ENCODE measurements at places on chromosomes 6 and 20.

DNA sequence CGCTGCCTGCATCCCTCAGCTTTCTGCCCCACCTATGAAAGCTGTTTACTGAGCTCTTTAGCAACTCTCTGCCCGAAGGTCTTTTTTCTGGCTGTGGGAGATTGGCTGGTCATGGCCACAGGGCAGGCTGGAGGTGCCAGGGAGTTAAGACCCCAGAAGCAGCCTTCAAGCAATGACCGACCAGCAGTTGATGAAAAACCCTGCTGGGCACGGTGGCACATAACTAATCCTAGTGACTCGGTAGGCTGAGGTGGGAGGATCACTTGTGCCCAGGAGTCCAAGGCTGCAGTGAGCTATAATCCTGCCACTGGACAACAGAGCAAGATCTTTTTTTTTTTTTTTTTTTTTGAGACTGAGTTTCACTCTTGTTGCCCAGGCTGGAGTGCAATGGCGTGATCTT lies 20.4 kb upstream of the ITPR3 start:
- no peak for DNase-seq
- peaks cover 9% of the 10 kb centered on the region for H3K4me1 ChIP-seq
- H3K27ac ChIP-seq = no peak overlapping the region

- H3K4me1 ChIP-seq = peaks cover 8% of the 10 kb centered on the region
- H3K4me3 ChIP-seq = no peak overlapping the region
- peaks cover 47% of the 10 kb centered on the region for H3K27me3 ChIP-seq
- H3K27ac ChIP-seq = no peak overlapping the region
- no peaks in the 10 kb centered on the region for H3K36me3 ChIP-seq
Observed at GRCh38 chr20:32585586-32586127, 524 bp upstream of the NOL4L start.

DNA sequence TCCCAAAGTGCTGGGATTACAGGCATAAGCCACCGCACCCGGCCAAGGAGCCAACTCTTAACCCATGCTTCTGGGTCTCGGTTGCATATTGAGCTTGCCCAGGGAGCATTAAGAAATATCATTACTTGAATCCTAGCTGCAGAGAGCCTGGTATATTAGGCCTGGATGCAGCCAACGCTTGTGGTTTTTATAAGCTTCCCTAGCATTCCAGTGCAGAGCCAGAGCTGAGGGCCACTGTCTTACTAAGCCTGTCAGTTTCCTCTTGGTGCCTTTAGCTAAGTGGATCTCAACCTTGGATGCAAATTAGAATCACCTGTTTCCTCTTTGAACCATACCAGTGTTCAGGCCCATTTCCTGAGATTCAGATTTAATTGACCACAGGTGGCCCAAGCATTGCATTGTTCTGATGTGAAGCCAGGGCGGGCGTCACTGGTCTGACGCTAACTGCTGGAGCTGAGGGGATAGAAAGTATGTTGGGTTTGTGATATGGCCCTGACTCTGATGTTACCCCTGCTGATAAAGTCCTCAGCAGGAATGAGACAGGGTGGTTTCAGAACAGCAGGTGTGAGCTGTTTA lies 76.3 kb downstream of the BTBD3 start:
- H3K4me3 ChIP-seq = no peak overlapping the region
- no peak for DNase-seq
- no peak overlapping the region for H3K27ac ChIP-seq

DNA sequence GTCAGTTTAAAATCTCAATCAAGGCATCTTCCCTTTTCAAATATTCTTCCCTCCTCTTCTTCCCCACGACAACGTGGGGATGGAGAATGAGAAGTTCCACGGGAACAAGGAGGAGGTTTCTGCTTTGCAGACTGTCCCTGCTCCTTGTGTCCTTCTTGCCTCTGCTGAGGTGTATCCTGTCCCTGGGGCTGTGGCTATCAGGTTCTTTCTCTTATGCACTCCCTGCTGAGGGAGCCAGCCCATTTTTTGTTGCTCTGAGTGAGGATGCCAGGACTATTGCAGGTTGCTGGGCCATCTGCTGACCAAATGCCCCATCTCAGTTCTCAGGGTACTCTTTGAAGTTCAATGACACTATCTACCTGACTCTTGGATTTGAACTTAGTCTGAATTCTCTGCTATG lies 533.6 kb downstream of the RNF144B start:
- H3K4me1 ChIP-seq = no peaks in the 10 kb centered on the region
- no peak for DNase-seq
- no peak overlapping the region for H3K27ac ChIP-seq
- no peaks in the 10 kb centered on the region for H3K27me3 ChIP-seq
- no peaks in the 10 kb centered on the region for H3K36me3 ChIP-seq

GRCh38 chr6:145895802-145896201 lies 68.4 kb downstream of the SHPRH start:
- DNase-seq = no peak
- H3K36me3 ChIP-seq = peaks cover 2% of the 10 kb centered on the region
- H3K27ac ChIP-seq = no peak overlapping the region
- no peak overlapping the region for H3K4me3 ChIP-seq

DNA sequence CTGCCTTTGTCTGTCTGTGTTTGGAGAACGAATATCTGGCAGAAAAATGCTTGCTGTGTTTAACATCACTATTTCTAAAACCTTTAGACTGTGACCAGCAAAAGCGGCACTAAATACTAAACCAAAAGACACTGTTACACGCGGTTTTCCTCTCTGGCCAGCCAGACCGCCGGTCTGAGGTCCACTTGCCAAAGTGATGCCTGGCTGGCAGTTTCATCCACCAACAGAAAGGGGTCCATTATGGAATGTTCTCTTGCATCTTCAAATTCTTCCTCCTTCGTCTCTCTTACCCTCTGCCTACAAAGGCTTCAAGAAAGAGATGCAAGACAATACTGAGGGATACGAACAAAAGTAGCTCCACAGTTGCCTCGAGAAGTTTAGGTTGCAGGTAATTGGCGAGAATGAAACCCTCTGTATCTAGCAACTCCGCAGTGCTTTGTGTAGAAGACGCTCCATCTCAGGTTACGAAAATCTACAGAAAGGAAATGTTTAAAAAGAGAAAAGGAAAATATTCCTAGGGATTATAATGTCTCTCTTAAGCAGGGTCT lies 176.6 kb downstream of the TRIM27 start:
- H3K36me3 ChIP-seq = no peaks in the 10 kb centered on the region
- H3K27me3 ChIP-seq = peaks cover 10% of the 10 kb centered on the region
- peak overlapping the region; percentile 23 for H3K4me3 ChIP-seq
- no peak for DNase-seq
- no peak overlapping the region for H3K27ac ChIP-seq
- H3K4me1 ChIP-seq = peaks cover 11% of the 10 kb centered on the region

GRCh38 chr6:168067081-168067759 lies 11.8 kb downstream of the FRMD1 start:
- H3K4me3 ChIP-seq = no peak overlapping the region
- DNase-seq = no peak
- H3K27ac ChIP-seq = no peak overlapping the region
- H3K4me1 ChIP-seq = no peaks in the 10 kb centered on the region
- no peaks in the 10 kb centered on the region for H3K36me3 ChIP-seq
- peaks cover 11% of the 10 kb centered on the region for H3K27me3 ChIP-seq

- no peak overlapping the region for H3K27ac ChIP-seq
- no peak overlapping the region for H3K4me3 ChIP-seq
- no peaks in the 10 kb centered on the region for H3K36me3 ChIP-seq
- DNase-seq = no peak
Observed at GRCh38 chr6:88814909-88815308, 148.5 kb downstream of the RNGTT start.

GRCh38 chr6:10999994-11000393 lies 44.1 kb downstream of the ELOVL2 start:
- no peaks in the 10 kb centered on the region for H3K27me3 ChIP-seq
- no peak for DNase-seq
- H3K4me3 ChIP-seq = no peak overlapping the region
- no peak overlapping the region for H3K27ac ChIP-seq
- no peaks in the 10 kb centered on the region for H3K36me3 ChIP-seq
- H3K4me1 ChIP-seq = no peaks in the 10 kb centered on the region

- DNase-seq = no peak
- no peak overlapping the region for H3K4me3 ChIP-seq
- peaks cover 20% of the 10 kb centered on the region for H3K4me1 ChIP-seq
Observed at GRCh38 chr6:27834384-27834783, 77.8 kb downstream of the OR2B2 start.

DNA sequence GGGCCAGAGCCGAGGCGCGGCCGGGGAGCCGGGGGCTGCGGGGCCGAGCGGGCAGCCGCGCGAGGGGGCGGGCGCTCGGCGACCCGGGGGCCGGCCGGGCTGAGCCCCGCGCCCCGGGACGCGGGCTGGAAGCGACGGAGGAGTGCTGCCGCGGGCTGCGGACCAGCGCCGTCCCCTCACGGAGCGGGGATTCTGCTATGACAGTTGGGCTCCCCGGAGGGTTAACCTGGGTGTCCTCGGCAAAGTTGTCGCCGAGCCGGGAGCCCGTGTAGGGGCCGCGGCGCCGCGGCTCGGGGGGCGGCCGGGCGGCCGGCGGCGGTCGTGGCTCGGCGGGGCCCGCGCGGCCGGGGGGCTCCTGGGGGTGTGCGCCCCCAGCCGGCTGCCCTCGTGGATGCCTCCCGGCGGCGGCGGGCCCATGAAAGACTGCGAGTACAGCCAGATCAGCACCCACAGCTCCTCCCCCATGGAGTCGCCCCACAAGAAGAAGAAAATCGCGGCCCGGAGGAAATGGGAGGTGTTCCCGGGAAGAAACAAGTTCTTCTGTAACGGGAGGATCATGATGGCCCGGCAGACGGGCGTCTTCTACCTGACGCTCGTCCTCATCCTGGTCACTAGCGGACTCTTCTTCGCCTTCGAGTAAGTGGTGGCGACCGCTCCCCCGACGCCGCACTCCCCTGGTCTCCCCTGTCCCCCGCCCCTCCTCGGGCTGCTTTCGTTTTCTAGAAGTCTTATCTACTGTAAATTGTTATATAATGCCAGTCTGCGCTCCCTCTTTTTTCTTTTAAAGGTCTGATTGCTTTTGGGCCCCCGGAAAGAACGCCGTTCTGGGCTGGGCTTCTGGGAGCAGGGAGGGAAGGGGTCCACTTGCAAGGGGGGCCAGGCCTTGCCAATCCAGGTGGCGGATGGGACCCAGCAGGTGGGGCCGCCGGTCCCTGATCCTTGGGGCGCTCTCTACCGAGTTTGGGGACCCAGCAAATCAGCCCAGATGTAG lies 936 bp downstream of the ZDHHC14 start:
- peak overlapping the region; percentile 75 for H3K4me3 ChIP-seq
- H3K27me3 ChIP-seq = no peaks in the 10 kb centered on the region
- H3K36me3 ChIP-seq = no peaks in the 10 kb centered on the region
- peaks cover 16% of the 10 kb centered on the region for H3K4me1 ChIP-seq
- DNase-seq = no peak

- no peaks in the 10 kb centered on the region for H3K36me3 ChIP-seq
- no peak overlapping the region for H3K4me3 ChIP-seq
- DNase-seq = no peak
- H3K27ac ChIP-seq = no peak overlapping the region
- H3K4me1 ChIP-seq = no peaks in the 10 kb centered on the region
- no peaks in the 10 kb centered on the region for H3K27me3 ChIP-seq
Observed at GRCh38 chr6:132728616-132729015, 14.8 kb upstream of the VNN1 start.

- no peak overlapping the region for H3K27ac ChIP-seq
- no peak overlapping the region for H3K4me3 ChIP-seq
- DNase-seq = no peak
- H3K4me1 ChIP-seq = peaks cover 6% of the 10 kb centered on the region
Observed at GRCh38 chr6:80148220-80148619, 41.7 kb downstream of the BCKDHB start.

DNA sequence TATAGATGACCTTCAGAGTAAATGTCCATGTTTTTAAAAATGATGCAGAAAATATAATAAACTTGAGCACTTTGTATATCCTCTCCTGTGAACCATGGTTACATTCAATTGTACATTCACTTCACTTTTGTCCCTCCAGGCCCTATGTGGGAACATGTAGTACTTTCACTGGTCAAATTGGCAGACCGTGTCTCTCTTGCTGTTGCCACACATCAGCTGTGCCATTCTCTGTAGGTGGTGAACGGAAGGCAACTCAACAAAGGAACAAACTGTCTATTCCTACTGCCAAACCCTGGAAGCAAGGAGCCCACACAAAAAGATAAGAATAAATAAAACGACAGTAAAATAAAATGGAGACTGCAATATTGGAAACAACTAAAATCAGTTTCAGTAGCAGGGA lies 2.0 kb downstream of the ROS1 start:
- no peak overlapping the region for H3K4me3 ChIP-seq
- H3K27ac ChIP-seq = no peak overlapping the region
- H3K27me3 ChIP-seq = no peaks in the 10 kb centered on the region
- no peak for DNase-seq

DNA sequence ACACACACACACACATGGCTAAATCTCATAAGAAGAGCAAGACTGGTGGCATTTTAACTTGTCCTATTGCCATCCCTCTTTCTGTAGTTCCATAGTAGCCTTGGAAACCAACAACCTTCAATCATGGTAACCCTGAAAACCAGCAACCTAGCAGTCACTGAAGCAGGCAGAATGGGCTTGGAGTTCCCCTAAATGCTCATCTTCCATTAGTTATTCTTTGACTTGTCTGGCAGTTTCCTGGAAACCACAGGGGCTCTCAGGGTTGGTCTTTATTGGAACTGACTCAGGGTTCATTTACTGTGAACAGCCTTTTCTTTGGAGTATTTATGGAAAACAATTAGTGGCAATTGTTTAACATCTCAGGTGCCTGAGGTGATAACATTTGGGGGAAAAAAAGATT lies 19.4 kb upstream of the BRPF3 start:
- H3K4me3 ChIP-seq = no peak overlapping the region
- H3K27me3 ChIP-seq = no peaks in the 10 kb centered on the region
- H3K4me1 ChIP-seq = no peaks in the 10 kb centered on the region
- DNase-seq = no peak
- H3K36me3 ChIP-seq = no peaks in the 10 kb centered on the region

Measured in keratinocyte (primary cell).